ENCODE measurements at places on chromosomes 1 and 21.

DNA sequence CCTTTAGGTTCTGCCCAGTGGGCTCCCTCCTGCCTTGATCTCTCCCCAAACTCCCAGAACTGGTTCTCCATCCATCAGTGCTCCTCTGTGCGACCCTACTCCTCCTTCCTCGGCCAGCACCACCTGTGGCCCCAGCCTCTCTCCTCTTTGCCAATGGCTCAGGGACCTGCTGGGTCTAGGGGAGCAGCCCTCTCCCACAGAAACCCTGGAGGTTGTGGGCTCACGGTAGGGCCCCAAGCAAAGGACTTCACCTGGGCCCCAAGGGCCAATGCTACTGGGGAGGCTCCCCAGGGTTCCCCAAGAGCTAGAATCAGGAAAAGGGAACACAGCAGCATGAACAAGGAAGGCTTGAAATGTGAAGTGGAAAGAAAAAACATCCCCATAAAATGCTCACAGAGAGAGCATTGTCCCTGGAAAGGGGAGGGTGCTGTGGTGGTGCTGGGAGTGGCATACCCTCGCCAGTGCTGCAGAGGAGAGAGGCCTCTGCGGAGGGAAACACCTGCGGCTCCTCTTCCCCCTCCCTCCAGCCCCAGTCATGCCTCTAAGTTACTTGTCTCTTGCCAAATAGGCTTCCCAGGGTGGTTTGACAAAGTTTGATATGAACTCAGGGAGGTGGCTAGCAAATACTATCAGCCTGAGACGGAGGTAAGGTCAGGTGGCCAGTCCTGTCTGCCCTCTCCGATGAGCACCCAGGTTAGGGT, 2.5 kb downstream of the TMEM63A start:
- no peak for DNase-seq

GRCh38 chr1:53480678-53481077, 21.5 kb downstream of the DMRTB1 start:
- DNase-seq, result no peak

- DNase-seq, result no peak
Observed at GRCh38 chr1:161940866-161941591, 82.6 kb downstream of the OLFML2B start.

GRCh38 chr1:43766086-43766784, 58.9 kb downstream of the ST3GAL3 start:
- DNase-seq, result no peak

DNA sequence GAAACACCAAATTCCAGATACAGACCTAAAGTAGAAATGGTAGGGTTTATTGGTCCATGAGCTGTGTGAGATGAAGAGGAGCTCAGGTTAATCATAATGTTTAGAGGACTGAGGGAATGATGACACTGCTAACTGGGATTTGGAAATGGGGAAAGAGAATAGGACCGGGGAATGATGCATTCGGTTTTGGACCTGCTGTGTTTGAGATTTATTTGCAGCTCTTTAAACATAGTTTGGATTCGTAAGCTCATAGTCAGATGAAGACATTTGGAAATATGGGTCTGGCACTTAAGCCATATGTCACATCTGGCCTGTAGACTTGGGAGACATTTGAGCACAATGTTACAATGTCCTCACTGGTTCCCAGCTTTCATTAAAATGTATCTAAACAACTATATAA, 127.9 kb upstream of the DUSP10 start:
- DNase-seq, result no peak

GRCh38 chr1:52032785-52033131, 852 bp downstream of the KTI12 start:
- peak; percentile 76 for DNase-seq

DNA sequence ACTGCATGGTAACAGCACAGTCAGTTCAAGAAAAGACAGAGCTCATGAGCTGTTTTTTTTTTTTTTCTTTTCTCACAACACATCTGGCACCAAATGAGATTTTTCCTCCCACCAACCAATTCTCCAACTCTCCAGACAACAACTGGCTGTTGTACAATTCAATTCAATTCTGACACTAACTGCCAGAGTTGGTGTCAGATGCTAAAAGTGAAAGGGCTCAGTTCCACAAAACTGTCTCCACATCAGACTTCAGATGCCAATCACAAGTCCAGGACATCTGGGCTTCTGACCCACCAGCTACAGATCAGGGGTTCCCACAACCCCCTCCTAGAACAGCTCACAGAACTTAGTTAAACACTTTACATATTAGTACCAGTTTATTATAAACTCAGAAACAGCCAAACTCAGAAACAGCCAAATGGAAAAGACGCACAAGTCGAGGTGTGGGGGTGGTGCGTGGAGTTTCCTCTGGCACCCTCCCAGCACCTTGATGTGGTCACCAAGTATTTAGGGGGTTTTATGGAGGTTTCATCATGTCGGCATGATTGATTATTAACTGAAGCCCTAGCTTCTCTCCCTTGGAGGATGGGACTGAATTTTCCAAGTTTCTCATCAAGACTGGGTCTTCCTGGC, 39.2 kb upstream of the LRRC8D start:
- no peak for DNase-seq

DNA sequence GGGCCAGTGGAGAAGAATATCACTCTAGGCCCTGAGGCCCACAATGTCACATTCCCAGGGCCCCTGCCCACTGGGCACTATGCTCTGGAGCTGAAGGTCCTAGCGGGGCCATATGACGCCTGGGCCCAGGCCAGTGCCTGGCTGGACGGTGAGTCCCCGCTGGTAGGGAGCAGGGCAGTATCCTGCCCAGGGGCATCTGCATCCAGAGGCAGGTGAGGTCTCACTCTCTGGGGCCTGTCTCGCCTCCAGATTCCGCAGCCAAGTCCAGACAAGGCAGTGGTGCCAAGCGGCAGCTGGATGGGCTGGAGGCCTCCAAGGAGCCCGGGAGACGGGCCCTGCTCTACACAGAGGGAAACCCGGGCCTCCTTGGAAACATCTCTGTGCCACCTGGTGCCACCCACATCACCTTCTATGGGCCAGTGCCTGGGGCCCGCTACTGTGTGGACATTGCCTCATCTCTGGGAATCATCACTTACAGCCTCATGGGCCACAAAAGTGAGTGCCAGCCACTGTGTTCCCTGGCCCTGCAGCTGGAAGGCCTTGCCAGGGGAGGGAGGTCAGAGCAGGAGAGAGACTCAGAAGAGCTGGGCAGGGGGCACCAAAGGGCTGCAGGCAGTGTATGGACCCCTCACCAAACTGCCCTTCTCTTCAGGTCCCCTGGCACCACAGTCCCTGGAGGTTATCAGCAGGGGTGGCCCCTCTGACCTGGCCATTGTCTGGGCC, 11.1 kb upstream of the PTPN7 start:
- no peak for DNase-seq

DNA sequence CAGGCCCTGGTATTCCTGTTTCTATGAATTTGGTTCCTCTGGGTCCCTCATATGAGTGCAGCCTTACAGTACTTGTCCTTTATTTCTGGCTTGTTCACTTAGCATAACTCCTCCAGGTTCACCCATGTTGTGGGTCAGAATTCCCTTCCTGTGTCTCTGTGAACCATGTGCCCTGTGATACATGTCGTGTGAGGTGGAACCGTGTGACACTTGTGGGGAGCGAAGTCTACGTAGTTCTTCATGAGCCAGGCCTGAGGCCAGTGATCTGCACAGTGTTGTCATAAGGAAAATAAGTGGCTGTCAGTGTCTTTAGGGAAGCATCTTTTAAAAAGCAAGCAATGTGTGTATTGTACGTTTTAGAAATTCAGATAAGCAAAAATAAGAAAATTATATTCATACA, 122.8 kb downstream of the GALNT2 start:
- DNase-seq, result no peak

GRCh38 chr1:192952646-192953045, 106.5 kb downstream of the UCHL5 start:
- no peak for DNase-seq

GRCh38 chr1:175269151-175269550, 76.6 kb upstream of the KIAA0040 start:
- DNase-seq, result no peak

- no peak for DNase-seq
Observed at GRCh38 chr21:28442624-28443023, 550.1 kb downstream of the LTN1 start.

- DNase-seq, result no peak
Observed at GRCh38 chr1:77489910-77490309, 192.5 kb downstream of the ZZZ3 start.

Data from coronary artery (tissue), 2 donors.